ENCODE measurements at places on chromosomes 2 and 18.

DNA sequence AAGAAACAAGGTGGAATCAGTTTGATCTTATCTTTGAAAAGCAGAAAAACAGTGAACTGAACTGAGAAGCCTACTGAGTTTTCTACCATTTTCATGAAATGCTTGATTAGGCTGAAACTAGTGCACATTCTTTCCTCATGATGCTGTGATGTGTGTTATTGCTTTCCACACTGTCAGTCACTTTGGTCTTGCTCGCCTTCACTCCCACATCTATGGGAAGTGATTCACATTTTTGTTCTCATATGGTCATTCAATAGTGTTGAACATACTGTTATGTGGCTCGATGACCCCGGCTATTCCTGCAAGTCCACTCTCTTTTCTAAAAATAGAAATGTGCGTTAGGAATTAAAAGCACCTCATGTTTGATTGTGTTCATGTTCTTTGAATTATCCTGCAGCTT is 129.7 kb downstream of the TGIF1 start:
- DNase-seq = no peak

DNA sequence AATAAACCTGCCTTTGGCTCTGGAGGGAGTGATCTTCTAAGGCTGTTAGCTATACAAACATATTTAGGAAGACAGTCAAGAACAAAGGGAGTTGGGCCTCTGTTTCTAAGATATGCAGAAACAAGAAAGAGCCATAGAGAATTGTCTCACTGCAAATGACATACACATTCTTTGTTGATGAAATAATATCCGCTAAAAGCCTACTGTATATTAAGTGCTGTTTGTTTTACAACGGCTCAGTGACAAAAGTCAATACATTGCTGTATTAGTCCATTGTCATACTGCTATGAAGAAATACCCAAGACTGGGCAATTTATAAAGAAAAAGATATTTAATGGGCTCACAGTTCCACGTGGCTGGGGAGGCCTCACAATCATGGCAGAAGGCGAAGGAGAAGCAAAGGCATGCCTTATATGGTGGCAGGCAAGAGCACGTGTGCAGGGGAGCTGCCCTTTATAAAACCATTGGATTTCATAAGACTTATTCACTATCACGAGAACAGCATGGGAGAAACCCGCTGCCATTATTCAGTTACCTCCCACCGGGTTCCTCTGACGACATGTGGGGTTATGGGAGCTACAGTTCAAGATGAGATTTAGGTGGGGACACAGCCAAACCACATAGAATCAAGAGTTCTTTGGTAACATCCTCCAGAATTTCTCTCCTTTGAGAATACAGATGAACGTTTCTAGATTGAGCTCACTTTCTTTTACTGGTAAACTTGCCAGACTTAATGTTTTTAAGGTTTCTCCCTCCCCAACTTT is 157.8 kb downstream of the PIK3C3 start:
- no peak for DNase-seq

- DNase-seq = no peak
These were observed 33.6 kb upstream of the ZSWIM2 start for GRCh38 chr2:186882511-186883071.

DNA sequence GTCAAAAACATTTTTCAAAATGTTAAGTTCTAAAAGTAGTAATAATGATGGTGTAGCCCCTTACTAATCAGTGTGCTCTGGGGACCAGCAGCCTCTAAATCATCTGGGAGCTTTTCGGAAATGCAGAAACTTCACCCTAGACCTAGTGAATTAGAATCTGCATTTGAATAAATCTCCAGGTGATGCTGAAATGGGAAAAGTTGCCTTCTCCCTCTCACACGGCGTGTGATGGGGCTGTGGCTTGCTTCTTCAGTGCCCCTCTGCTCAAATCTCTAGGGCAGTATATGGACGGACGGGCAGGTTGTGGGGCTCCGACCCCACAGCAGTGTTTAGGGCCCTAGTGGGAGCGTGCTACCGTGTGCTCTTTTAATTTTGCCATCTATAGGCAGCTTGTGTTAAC is 368.6 kb downstream of the GALNT13 start:
- DNase-seq = no peak

DNA sequence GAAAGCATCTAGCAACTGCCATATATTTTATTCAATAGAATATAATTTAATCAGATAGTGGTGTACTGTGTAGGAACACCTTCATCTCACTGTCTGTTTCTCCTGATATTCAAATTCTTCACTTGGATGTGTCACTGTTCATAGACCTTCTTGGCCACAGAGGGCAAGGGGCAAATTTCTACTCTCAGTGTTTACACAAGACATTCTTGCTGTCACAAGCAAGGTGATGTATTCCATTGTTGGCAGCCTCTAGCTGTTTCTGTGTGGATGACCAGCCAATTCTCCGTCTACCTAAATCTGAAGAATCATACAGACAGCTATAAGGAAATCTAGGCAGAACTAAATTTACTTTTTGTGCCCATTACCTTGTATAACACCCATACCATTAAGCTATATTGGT is 948.3 kb downstream of the CNTNAP5 start:
- no peak for DNase-seq

DNA sequence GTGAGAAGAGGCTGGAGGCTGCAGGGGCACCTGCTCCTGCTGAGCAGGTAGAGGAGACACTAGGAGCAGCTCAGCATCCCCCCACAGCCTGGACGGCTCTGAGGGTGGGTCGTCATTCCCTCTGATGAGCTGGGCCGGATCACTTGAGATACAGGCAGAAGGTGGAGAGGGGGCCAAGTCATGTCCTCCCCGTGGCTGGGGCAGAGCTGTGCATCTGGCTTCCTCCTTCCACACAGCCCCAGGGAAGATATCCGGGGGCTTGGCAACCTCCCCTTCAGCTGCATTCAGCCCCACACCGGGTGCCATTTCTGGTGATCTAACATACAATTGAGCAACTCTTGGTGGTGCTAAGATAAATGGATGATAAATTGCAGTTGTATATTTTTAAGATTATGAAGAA is 236.9 kb downstream of the LDLRAD4 start:
- DNase-seq = no peak

DNA sequence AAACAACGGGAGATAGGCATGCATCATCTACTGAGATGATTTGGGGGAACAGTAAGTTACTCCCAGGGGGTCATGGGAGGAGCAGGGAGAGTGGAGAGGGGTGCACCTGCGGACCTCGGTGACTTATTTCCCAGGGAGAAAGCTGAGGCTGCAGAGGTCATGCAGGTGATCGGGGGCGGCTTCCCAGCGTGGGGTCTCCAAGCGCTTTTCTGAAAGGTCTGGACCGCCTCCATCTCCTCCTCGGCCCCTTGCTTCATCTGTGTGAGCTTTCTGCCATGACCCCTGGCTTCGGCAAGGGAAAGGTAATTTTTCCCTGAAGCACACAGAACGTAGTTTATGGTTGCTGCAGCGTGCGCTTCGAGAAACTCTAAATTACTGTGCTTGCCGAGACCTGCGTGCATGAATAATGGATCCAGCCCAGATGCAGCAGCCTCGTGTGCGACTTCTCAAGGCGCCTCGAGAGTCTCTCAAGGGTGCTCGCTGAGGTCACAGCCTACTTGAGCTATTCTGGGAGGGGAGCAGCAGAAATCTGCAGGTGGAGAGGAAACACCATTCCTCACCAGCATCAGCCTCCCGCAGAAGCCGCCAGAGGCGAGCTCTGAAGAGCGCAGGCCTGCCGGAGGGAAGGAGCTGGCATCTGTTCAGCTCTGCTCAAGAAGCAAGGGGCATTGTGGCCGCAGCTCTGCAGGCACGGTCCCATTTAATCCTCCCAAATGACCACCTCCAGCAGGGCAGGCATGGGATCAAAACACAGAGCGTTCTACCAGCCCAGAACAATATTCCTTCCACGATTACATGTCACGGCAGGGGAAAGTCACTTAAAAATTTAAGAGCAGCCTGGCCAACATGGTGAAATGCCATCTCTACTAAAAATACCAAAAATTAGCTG is 308.4 kb upstream of the MYT1L start:
- no peak for DNase-seq

DNA sequence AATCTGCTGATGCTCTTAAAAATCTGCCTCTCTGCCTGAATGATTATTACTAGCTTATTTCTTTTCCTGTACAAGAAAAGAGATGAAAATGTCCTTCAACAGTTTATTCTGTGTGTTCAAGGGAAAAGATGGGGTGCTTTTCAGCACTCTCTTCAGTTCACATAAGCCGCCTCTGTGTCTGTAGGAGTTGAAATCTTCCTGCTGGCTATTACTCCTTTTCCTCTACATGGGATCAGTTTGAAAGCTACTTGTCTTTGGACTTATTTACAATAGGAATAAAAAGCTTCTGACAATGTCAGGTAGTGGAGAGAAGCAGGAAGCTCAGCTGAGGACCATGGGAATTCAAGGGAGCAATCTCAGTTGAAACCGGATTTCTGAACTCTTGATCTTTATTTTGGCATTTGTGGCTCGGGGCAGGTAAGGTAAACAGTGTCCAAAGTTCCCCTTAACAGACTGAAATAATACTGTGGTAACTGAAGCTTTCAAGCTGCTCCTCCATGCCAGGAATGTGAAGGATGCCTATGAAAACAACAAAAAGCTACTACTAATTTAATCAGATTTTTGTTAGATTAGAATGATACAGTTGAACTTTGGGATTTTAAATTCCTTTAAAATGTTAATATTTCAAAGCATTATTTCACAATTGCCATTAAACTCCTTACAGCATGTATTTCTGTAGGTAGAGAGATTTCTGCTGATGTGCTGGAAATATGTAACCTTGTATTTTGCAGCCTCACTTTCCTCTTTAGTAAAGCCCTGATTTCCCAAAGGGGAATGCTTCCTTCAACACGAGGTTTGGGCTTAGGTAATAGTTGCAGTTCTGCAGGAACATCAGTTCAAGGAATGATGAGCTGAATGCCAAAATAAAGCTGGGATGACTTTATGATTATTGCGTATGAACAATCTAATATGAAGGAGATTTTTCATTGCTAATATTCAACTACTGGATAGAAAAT is 43.6 kb downstream of the MAPRE2 start:
- DNase-seq = no peak

DNA sequence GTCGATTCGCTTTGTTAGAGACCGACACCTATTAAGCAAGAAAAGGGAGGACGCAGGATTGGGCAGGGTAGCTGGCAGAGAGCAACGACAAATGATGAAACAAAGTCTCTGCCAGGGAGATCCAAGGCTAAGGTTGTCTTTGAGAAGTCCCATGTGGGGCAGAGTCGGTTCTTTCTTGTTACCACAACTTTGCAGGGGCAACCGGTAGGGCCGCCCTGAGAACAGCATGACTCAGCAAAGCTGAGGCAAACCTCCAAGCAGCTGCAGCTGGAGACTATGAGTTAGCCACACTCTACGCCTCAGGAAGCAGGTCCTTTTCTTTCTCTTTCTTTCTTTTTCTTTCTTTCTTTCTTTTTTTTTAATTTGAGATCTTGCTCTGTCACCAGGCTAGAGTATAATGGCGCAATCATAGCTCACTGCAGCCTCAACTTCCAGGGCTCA is 452.3 kb upstream of the ID2 start:
- peak; percentile 64 for DNase-seq

DNA sequence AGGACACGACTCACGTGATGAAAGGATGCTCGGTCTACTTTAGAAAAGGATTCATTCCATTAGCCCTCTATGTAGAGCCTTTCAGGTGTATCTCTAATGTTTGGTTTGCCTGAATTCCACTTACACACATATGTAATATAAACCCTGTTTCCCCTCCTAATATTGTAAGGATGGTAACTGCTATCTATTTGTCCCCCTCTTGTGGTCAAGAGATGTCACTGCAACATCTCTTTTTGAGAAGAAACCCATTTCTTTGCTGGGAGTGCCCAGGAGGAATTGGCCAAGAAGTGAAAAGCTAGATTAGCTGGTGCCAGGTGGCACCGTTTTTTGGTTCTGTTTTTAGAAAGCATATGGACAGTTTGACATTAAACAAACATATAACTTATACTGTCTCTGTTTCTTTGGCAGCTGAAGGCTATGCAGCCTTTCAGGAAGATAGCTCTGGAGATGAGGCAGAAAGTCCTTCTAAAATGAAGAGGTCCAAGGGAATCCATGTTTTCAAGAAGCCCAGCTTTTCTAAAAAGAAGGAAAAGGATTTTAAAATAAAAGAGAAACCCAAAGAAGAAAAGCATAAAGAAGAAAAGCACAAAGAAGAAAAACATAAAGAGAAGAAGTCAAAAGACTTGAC is 41.2 kb downstream of the RALBP1 start:
- no peak for DNase-seq

DNA sequence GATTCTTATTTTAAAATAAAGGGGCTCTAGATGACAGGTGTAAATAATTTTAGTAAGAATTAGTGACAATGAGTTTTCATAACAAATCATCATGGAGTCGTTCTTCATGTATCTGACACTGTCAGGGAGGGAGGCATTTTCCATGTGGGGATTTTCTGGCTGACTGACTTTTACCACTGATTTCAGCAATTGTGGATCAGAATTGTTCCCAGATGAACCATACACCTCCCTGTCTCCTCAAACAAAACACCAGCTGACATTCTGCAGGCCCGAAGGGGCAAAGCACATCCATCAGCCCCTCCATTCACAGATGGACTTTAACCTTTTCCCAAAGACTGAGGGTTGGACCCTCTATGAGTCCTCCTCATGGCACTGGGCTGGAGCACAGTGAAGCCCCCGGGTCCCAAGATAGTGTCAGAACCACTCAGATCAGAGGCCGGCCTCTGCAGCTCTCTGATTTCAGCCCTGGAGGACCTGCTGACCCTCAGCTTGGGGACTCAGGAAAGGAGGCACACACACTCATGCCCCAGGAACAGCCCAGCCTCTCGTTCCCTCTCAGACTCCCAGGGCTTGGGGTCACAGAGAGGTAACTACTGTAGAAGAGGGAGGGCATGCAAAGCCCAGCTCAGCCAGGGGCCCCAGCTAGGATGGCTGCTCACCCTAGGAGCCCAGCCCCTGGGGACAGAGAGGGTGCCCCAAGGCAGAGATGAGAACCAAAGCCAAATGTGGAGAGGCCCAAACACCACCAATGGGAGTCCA is 43.2 kb upstream of the LOXHD1 start:
- DNase-seq = no peak

DNA sequence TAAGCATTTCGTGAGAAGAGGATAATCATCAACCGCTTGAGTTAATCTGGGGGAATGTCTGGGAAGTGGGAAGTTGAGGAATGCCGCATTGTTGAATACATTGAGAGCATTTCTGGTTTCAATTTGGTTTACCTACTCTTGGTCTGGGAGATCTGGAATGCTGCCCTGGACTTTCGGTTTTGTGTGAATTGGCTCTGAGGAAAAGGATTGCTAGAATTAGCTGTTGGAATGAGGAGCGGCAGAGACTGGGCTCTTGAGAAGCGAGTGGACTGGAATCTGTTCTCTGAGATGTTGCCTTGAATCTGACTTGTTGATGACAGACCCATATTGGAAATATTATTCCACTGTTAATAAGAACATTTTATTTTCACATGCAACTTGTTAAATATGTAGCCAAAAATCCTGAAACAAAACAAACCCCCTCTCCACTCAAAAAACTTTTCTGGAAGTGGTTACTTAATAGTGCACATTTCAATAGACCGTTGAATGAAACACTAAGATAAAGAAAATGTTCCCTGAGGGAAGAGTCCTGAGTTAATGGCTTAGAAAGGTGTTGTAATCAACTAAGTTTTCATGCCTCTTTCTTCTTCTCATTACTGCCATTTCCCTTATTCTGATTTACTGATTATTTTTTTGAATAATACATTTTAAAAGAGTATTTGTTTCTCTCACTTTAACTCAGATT is 50.8 kb downstream of the PTPRM start:
- no peak for DNase-seq

- peak; percentile 79 for DNase-seq
These were observed 126.9 kb downstream of the NFATC1 start for GRCh38 chr18:79522451-79523205.

GRCh38 chr18:22946217-22946616 is 13.1 kb downstream of the RBBP8 start:
- DNase-seq = no peak

All from activated naive CD4-positive, alpha-beta T cell treated with anti-CD3 and anti-CD28 coated beads, Interleukin-2, amount 10 ng/mL, durations not matched to agents 7 days and 5 days (primary cell).